Activated CD4-positive, alpha-beta T cell treated with anti-CD3 and anti-CD28 coated beads, Interleukin-2, amount 10 ng/mL, durations not matched to agents 7 days and 5 days (primary cell): ENCODE measurements at places on chromosomes 3 and 15. TPM values are rescaled to one million over a fixed set of nuclear protein-coding genes. Genes with fewer than 3 reads are reported as not detected.

GRCh38 chr15:52121896-52122295 is 9.3 kb upstream of the BCL2L10 start:
- H3K27me3 ChIP-seq, result no peaks in the 10 kb centered on the region
- H3K36me3 ChIP-seq, result peaks cover 4% of the 10 kb centered on the region
- no peaks in the 10 kb centered on the region for H3K4me1 ChIP-seq
- H3K27ac ChIP-seq, result no peak overlapping the region
- no peak overlapping the region for H3K4me3 ChIP-seq

The SERPINI1 gene
- 3.1 TPM for total RNA-seq

- H3K27ac ChIP-seq, result peak overlapping the region; percentile 46
- peaks cover 84% of the 10 kb centered on the region for H3K4me1 ChIP-seq
- no peaks in the 10 kb centered on the region for H3K27me3 ChIP-seq
- H3K36me3 ChIP-seq, result peaks cover 78% of the 10 kb centered on the region
Measured at GRCh38 chr15:65884511-65884910, 15.2 kb downstream of the RAB11A start.

The IQCF5 gene
- total RNA-seq, result not detected

- H3K27me3 ChIP-seq, result peaks cover 5% of the 10 kb centered on the region
- no peak overlapping the region for H3K4me3 ChIP-seq
- DNase-seq, result no peak
- H3K36me3 ChIP-seq, result no peaks in the 10 kb centered on the region
Measured at GRCh38 chr15:66633938-66634250, 68.1 kb upstream of the LCTL start.

DNA sequence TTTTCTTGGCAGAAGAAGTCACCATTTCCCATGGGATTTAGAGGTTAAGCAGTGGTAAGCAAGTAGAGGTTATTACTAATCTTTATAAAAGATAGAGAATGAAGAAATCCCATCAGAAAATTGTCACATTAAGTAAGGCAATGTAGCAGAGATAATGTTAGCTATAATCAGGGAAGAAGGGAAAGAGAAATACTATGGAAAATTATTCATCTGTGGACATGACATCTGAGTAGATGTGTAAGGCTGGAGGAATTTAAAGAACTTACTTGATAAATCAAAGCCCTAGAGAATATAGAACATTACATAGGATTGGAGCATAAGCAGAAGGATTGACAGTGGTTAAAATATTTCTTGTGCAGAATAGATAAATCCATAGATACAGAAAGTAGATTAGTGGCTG is 553.1 kb upstream of the CBLB start:
- H3K4me1 ChIP-seq, result peaks cover 25% of the 10 kb centered on the region
- H3K4me3 ChIP-seq, result no peak overlapping the region
- H3K27me3 ChIP-seq, result no peaks in the 10 kb centered on the region

- H3K27ac ChIP-seq, result no peak overlapping the region
- H3K27me3 ChIP-seq, result peaks cover 5% of the 10 kb centered on the region
- H3K36me3 ChIP-seq, result no peaks in the 10 kb centered on the region
- H3K4me3 ChIP-seq, result no peak overlapping the region
Measured at GRCh38 chr15:88309363-88309762, 52.8 kb upstream of the NTRK3 start.

GRCh38 chr3:195256639-195257453 is 14.1 kb downstream of the XXYLT1 start:
- H3K4me1 ChIP-seq, result peaks cover 27% of the 10 kb centered on the region
- no peaks in the 10 kb centered on the region for H3K27me3 ChIP-seq
- no peaks in the 10 kb centered on the region for H3K36me3 ChIP-seq
- no peak overlapping the region for H3K4me3 ChIP-seq
- H3K27ac ChIP-seq, result no peak overlapping the region

The SHISA5 gene
- 271 TPM for total RNA-seq

GRCh38 chr15:69009341-69009740 is 5.2 kb upstream of the NOX5 start:
- peak overlapping the region; percentile 42 for H3K27ac ChIP-seq
- peaks cover 15% of the 10 kb centered on the region for H3K27me3 ChIP-seq
- DNase-seq, result no peak

- H3K27me3 ChIP-seq, result peaks cover 2% of the 10 kb centered on the region
- H3K4me3 ChIP-seq, result peak overlapping the region; percentile 66
- DNase-seq, result peak; percentile 23
- H3K4me1 ChIP-seq, result peaks cover 63% of the 10 kb centered on the region
- peaks cover 17% of the 10 kb centered on the region for H3K36me3 ChIP-seq
Measured at GRCh38 chr3:141231952-141232823, 563 bp downstream of the PXYLP1 start.

The CCDC80 gene
- total RNA-seq, result not detected

The FSIP1 gene
- 0.48 TPM for total RNA-seq

GRCh38 chr3:42451546-42452230 is 41.3 kb upstream of the LYZL4 start:
- no peak overlapping the region for H3K27ac ChIP-seq
- H3K36me3 ChIP-seq, result no peaks in the 10 kb centered on the region
- H3K27me3 ChIP-seq, result peaks cover 7% of the 10 kb centered on the region
- no peak overlapping the region for H3K4me3 ChIP-seq
- no peaks in the 10 kb centered on the region for H3K4me1 ChIP-seq
